Activated CD8-positive, alpha-beta memory T cell treated with anti-CD3 and anti-CD28 coated beads, Interleukin-2, amount 50 U/mL, for 48 hours (primary cell): ENCODE measurements at places on chromosomes 2 and 18.
A peak's percentile ranks its signal among the peaks of the same experiment; 100 is the strongest.

DNA sequence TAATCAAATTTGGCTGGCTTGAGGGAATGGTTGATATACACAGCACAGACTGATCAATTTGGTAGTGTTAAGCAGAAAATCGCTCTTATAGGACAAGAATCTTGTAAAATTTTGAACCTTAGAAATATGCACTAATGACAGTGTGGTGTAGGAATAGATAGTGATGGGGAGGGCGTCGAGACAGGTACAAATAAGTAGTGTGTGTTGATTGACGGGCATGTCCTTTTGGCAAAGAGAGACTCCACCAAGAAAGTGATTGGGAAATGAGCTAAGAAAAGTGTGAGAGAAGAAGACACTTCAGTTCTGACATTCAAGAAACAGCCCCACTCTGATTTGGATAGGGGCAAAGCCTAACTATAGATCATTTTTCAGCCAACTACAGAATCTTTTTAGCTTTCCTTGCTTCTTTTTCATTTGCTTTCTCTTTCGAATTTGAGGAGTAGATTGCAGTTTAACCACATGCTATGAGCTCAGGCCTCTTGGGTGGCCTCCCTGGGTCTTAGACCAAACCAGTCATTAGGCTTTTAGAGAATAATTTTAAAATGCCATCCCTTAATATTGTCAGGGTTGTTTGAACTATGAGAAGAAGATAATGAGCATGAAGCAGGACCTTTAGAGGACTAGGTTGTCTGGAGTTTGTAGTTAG lies 127.1 kb downstream of the CERS6 start:
- DNase-seq: no peak

- no peak for DNase-seq
These were observed 56.3 kb upstream of the UPP2 start for GRCh38 chr2:158045362-158045761.

- DNase-seq: peak; percentile 80
These were observed at the start of gene FMNL2 for GRCh38 chr2:152335016-152335725. Gene FMNL2 (plus strand): TSS chr2:152335174.

GRCh38 chr2:188089901-188090300 lies 201.8 kb upstream of the GULP1 start:
- DNase-seq: no peak

GRCh38 chr2:49861821-49862220 lies 707.5 kb upstream of the FSHR start:
- DNase-seq: no peak

- DNase-seq: no peak
These were observed 95.1 kb upstream of the KLHL14 start for GRCh38 chr18:32867936-32868335.

DNA sequence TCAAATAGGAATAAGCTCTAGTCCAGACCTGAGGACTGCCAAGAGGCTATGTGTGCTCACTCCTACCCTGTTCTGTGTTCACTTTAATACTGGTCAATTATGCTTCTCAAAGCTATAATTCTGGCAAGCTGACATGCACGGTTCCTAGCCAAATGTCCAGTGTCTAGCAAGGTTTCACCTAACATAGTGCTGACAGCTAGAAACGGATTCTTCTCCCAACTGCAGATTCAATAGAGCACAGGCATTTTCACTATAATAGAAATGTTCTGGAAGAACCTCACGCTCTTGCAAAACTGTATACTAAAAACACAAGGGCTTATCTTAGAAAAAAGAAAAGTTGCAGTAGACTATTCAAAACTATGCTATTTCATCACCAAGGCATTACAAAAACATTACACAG lies 45.1 kb downstream of the HDAC4 start:
- no peak for DNase-seq

- no peak for DNase-seq
These were observed 42.1 kb downstream of the NOP58 start for GRCh38 chr2:202307690-202308089.

- DNase-seq: no peak
These were observed 378.8 kb downstream of the SLC4A3 start for GRCh38 chr2:220006152-220006621.

DNA sequence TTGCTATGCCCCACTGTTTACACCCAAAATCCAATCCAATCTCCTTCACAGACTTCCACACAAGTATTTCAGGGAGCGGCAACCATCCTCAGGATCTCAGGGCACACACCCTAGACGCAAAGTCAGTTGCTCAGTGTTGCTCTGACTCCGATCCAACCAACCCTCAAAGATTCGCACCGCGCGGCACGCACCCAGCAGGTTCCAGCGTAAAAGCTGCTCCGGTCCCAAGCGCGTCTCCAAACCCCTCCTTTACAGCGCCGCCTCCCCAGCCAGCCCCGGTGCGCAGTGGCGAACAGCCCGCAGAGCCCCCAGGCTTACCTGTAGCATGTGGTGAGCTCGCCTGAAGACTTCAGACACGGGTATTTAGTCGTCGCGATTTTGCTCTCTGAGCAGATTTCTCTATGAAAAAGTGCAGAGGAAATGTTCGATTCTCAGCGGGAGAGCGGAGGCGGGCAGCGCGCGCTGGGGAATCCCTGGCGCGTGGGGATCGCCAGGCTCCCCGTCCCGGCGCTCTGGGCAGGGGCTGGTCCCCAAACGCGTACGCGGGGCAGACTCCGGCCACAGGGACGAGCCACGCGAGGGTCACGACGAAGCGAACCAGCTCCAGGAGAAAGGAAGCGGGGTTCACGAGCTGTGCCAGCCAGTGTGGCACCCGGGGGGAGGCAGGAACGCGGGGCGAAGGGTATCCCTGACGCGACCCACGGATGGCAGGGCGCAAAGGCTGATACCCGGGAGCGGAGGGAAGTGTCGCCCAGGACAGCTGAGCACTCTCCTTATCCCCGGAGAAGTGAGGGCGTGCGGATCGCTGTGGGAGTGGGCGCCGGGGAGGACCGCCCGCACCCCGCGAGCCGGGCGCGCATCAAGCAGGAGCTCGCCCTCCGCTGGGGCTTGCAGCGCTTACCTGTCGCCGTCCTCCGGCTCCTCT lies 650 bp downstream of the CCBE1 start:
- DNase-seq: peak; percentile 49

GRCh38 chr18:47710451-47710850 lies 220.0 kb downstream of the SMAD2 start:
- no peak for DNase-seq

- DNase-seq: no peak
These were observed 9.6 kb downstream of the FBXO15 start for GRCh38 chr18:74137920-74138538.

DNA sequence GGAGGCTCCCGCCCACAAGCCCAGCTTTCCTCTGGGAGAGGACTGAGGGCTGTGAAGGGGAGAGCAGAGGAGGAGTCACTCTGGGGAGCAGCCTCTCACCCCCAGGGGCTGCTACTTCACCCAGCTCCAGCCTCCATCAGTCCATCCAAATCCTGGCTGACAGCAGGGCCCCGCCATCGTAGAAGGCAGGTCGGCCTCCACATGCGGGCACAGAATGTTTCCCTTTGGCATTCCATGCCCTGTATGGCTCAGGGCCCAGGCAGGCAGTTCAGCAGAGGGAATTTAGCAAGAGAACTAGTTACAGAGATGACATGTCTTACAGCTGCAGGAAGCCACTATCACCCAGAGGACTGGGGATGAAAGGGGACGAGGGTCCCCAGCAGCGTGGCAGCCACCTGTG lies 6.4 kb upstream of the ODC1 start:
- DNase-seq: no peak

DNA sequence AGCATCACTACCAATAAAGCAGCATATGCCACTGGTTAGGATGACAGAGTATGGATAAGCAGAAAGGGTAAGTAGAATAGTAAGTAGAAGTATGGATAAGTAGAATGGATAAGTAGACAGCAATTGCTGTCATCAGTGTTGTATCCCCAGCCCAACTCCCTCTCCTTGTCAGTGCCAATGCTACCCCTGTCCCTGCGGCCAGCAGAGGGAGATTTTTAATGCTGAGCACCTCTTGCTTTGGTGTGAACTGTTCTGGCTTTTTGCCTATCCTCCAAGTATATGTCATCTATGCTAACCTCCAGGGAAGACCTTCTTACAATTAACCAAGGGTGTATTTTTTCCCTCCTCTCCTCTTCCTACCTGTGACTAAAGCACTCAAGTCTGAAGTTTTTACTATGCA lies 136.7 kb upstream of the SPHKAP start:
- DNase-seq: no peak

DNA sequence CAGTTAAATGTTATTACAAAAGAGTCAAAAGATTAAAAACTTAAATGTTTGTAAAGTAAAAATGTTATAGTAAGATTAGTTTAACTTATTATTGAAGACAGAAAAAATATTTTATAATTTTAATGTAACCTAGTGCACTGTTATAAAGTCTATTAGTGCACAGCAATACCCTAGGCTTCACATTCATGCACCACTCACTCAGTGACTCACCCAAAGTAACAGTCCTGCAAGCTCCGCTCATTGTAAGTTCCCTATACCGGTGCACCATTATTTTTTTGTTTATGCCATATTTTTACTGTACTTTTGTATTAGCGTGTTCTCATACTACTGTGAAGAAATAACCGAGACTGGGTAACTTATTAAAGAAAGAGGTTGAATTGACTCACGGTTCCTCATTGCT lies 759.7 kb upstream of the CDH7 start:
- no peak for DNase-seq

DNA sequence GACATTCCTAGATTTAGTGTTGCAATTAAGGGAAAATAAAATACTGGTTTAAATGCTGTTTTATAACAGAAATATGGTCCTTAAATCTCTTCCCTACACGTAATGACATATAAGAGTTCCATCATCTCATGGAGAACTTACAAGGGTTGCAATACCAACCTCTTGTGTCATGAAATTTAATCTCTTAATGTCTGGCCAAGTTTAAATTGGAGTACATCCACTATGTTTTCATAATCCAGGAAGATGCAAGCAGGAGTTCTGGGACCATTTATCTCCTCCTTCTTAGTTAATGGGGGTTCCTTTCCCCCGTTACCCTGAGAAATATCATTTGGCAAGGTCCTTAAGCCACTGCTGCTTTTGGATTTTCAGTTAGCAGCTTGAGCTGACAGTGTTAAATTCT lies 126.0 kb upstream of the ACVR2A start:
- DNase-seq: no peak

DNA sequence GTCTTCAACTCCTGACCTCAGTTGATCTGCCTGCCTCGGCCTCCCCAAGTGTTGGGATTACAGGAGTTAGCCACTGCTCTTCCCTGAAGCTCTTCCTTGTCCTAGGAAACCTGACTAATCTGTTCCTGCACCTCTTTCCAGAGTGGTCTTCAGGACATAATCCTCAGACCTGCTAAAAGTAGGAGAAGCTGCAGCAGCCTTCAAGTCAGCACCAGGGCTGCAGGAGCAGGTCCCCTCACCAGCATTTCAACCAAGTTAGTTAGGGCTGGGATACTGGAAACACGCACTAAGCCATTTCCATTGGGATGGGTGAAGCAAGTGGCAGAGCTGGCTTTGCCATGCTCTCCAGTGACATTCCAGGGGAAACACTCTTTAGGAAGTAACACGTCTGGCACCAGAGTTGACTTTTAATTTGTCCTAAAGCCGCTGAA lies 9.9 kb downstream of the NCL start:
- peak; percentile 54 for DNase-seq

- no peak for DNase-seq
These were observed 486.0 kb downstream of the ERBB4 start for GRCh38 chr2:212052412-212053159.

- no peak for DNase-seq
These were observed 25.5 kb downstream of the PIAS2 start for GRCh38 chr18:46891742-46892214.

DNA sequence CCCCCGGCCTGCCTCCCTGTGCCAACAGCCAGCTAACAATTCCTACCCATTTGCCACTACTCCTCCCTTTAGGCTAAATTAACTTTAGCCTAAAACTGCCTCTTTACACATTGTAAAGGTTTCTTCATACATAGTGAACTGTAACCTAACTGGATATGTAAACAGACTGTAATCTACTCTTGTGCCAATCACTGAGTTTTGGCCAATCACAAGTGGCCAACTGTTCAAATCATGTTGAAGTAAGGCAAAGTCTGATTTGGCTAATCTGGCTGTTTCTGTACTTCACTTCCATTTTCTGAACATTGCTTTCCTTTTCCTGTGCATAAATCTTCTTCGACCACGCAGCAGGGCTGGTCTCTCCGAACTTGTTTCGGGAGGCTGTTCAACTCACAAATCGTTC lies 103.6 kb upstream of the LYPD6 start:
- DNase-seq: no peak

DNA sequence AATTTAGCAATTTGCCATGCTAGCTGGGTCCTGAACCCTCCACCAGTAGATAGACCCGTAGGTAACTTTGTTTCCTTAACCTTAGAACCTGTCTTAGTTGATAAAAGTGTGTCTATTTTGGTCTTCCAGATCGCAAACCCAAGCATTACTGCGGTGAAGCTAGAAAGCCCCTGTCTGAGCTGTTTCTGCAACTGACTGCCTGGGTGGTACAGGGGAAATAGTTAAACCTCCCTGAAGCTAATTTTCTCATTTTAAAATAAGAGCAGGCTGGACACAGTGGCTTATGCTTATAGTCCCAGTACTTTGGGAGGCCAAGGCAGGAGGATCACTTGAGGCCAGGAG lies 101.7 kb upstream of the MSH2 start:
- DNase-seq: no peak

DNA sequence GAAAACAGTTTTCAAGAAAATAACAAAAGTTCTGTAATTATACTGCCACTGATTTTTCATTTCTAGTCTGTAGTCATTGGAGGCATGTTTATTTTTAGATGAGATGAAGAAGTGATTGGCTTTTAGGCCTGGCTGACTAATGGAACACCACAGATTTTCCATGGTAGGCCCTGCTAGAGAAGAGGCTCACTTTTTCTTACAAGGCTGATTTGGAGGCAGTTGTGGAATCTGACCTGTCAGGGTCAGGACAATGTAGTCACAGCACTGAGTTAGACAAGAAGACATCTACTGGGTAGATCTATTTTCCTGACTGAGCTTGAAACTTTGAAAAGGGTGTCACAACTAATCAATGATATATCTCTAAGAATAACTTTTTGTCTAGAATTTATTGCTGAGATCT lies 43.9 kb downstream of the KDM3A start:
- DNase-seq: no peak

- DNase-seq: no peak
These were observed 4.4 kb upstream of the ZEB2 start for GRCh38 chr2:144524118-144525009.

DNA sequence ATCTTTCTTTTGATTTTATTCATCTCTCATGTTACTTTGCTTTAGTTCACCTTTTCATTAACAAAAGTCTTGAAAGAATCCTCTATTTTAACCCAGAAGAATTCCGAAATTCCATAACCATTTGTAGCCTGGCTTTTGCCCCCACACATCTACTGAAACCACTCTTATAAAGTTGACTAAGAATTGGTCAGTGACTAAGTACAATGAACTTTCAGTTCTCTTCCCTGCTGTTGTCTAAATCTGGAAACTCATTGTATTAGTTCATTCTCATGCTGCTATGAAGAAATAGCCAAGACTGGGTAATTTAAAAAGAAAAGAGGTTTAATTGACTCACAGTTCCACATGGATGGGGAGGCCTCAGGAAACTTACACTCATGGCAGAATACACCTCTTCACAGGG lies 49.9 kb upstream of the PNPT1 start:
- no peak for DNase-seq

DNA sequence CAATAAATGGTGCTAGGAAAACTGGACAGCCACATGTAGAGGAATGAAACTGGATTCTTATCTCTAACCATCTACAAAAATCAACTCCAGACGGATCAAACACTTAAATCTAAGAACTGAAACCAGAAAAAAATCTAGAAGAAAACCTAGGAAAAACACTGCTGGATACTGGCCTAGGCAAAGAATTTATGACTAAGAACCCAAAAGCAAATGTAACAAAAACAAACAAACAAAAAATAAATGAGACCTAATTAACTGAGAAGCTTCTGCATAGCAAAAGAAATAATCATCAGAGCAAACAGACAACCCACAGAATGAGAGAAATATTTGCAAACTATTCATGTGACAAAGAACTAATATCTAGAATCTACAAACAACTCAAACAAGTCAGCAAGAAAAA lies 314.0 kb upstream of the REV1 start:
- no peak for DNase-seq
